Stimulated activated CD8-positive, alpha-beta memory T cell treated with anti-CD3 and anti-CD28 coated beads, Interleukin-7, amount 100 ng/mL, for 1 hour (primary cell): ENCODE measurements at places on chromosomes 3 and 15.

DNA sequence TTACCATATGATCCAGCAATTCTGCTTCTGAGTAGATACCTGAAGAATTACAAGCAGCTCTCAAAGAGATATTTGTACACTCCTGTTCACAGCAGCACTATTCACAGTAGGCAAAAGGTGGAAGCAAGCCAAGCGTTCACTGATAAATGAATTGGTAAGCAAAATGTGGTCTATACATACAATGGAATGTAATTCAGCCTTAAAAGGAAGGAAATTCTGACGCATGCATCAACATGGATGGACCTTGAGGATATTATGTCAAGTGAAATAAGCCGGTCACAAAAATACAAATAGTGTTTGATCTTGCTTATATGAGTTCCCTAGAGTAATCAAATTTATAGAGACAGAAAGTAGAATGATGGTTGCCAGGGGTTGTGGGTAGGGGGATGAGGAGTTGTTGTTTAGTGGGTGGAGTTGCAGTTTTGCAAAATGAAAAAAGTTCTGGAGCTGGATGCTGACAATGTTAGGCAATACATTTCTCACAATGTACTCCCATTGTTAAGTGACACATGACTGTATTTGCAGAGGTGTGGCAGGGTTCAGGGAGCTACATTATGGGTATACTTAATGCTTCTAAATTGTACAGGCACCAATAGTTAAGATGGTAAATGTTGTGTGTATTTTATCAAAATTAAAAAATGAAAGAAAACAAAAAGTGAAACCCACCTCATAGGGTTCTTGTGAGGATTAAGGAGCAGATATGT, 26.7 kb downstream of the SLC6A1 start:
- DNase-seq, result no peak

GRCh38 chr15:85954586-85954985, 125.1 kb upstream of the AGBL1 start:
- DNase-seq, result no peak

- DNase-seq, result no peak
These were observed 225.3 kb downstream of the XXYLT1 start for GRCh38 chr3:195045481-195046210.

- no peak for DNase-seq
These were observed 66.3 kb downstream of the NEK10 start for GRCh38 chr3:27302891-27303290.

DNA sequence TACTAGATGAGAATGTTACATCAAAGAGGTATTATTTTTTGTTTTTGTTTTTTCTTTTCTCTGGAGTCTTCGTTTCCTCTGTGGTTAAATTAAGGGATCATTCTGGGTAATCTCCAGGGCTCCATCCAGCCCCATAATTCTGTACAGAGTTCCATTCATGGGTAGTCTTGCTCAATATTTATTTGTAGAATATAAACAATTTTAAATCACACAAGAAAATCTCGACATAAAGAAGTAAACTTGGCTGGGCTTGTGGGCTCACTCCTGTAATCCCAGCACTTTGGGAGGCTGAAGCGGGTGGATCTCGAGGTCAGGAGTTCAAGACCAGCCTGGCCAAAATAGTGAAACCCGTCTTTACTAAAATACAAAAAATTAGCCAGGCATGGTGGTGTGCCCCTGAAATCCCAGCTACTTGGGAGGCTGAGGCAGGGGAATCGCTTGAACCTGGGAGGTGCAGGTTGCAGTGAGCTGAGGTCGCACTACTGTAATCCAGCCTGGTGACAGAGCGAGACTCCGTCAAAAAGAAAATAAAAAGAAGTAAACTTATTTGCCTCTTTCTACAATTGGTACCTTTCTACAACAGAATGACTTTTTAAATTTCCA, 166.8 kb upstream of the TGFBR2 start:
- no peak for DNase-seq

DNA sequence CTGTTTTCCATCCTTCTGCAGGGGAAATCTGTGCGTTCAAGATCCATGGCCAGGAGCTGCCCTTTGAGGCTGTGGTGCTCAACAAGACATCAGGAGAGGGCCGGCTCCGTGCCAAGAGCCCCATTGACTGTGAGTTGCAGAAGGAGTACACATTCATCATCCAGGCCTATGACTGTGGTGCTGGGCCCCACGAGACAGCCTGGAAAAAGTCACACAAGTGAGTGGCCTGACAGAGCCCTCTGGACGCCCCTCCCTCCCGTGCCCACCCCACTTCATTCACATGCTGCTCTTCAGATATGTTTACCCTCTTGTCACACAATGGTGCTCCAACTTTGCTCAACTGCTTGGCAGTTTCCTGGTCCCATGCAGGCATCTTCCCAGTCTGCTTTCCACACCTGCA, 274.3 kb upstream of the TRIM42 start:
- DNase-seq, result no peak

DNA sequence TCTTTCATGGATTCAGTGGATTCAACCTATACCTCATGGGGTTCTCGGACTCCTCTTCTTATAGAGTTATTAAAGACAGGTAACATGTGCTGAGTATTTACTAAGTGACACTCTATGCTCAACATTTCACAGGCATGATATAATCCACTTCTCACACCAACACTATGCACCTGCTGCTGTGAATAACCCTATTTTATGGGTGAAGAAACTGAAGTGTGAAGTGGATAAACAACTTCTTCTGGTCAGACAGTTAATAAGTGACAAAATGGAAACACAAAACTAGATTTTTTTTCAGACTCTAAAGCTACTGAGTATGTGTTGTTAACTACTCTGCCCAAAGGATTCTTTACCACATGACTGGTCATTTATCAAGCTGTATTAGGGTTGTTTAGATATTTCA, 403.5 kb downstream of the DIPK2A start:
- DNase-seq, result no peak

DNA sequence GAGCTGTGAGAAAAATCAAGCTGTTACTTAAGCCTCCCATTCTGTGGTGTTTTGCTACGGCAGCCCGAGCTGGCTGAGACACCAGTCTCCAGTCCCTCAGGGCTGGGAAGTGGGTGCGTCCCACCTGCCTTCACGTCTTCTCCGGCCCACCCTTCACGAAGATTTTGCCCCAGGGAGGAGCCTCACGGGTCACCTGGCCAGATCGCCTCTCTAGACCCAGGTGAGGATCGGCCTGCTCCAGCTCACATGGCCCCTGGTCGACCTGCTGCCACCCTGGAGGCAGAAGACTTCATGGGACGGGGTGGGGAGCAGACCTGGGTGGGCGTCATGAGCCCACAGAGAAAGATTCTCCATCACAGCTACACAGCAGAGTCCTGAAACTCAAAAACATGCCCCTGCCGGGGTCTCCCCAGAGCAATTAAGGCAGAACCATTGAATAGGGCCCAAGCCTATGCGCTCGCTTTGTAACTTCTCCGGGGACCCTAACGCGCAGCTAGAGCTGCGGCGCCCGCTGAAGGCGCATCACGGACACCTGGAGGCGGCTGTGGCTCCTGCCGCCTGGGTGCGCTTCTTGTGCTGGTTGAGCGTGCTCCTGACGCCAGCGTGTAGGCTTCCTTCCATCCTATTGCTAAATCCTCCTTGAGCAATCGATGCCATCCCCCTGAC, 92.6 kb upstream of the ALDH1A3 start:
- DNase-seq, result no peak

- DNase-seq, result no peak
These were observed 351.0 kb upstream of the THRB start for GRCh38 chr3:24845524-24846155.

GRCh38 chr15:66312144-66312543, 18.8 kb downstream of the DIS3L start:
- no peak for DNase-seq

GRCh38 chr3:161051856-161052255, 53.3 kb downstream of the B3GALNT1 start:
- DNase-seq, result no peak

DNA sequence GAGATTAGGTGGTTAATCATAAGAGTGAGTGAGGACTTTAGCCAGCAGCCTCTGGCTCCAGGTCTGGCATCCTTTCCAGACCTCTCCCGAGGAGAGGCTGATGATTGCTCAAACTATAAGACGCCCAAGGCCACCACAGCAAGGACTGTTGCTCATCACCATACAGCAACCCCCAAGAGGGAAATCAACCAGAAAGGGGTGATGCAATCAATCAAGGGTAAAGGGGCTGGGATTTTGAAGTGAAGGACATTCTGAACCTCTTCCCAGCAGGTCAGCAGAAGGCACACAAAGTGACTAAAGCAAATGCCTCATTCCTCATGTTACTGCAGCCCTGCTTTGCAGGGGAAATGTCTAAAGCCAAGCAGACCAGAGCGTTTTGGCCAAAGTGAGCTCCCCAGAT, 247.3 kb upstream of the IGF1R start:
- no peak for DNase-seq

DNA sequence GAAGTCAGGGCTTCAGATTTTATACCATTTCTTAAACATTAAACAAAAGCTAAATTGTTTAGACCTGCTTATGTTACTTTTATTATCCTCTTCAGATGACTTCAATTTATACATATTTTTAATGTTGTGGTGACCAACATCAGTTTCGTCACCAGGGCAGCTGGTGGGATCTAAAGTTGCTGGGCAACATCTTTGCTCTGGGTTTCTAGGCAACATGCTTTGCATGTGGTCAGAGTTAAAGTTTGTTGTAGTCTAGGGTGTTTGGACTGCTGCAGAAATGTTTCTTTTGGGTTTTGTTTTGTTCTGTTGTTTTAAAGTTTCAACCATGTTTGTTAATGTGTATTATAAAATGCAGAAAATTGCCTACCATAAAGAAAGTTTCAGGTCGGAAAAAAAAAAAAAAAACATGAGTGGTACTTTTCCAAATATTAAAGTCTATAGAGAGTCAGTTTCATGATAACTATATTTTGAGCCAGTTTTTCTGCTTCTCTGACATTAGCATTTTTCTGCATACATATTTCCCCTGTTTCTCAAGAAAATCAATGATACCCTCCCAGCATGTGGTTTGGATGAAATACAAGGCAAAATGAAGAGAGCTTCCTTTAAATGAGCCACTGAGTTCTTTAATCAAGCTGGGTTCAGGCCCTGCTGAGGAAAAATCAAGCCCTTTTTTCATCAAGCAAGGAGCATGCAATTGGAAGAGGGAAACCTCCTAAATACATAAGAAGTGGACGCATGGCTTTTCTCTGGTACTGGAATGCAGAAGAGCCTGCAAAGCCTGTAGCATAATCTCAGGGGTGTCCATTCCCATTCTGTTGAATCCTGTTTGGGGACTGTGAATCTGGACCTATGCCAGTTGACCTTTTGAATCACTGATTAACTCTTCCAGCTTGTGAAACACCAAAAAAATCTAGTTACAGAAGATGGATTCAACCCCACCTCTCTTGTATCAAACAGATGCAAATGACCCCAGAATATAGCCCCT, 35.0 kb upstream of the VGLL3 start:
- DNase-seq, result no peak

- no peak for DNase-seq
These were observed 73.3 kb downstream of the CSNK1G1 start for GRCh38 chr15:64282701-64283100.

DNA sequence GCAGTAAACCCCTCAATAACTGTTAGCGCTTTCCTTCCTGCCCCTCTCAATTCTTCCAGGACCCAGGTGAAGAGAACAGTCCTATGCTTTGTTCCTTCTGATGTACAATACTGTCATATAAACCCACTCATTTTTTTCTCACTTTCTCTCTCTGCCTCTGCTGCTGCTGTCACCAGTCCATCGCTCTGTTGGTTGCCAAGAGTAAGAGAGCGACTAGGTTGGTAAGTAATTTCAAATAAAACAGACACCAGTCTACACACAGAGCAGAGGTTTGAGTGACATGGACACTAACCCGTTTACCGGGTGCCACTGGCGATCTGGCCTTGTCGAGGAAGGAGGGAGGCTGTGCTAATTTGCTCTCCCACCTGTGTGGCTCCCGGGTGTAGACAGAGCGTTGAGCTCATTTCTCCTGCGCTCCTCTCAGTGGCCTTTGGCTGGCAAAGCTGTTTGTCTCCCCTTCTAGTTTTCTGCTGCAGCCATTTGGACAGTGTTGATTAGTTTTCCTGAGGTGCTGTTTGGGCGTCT, 215.4 kb downstream of the THSD4 start:
- no peak for DNase-seq

DNA sequence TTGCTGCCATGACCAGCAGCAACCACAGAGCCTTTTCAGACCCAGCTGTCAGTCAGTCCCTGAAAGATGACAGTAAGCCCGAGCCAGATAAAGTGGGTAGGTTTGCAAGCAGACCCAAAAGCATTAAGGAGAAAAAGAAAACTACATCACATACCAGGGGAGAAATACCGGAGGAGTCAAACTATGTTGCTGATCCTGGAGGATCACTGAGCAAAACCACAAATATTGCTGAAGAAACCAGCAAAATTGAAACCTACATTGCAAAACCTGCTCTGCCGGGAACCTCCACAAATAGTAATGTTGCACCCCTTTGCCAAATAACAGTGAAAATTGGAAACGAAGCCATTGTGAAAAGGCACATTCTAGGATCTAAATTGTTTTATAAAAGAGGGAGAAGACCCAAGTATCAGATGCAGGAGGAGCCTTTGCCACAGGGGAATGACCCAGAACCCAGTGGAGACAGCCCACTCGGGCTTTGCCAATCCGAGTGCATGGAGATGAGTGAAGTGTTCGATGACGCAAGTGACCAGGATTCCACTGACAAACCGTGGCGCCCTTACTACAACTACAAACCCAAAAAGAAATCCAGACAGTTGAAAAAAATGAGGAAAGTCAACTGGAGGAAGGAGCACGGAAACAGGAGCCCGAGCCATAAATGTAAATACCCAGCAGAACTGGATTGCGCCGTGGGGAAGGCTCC, 42.1 kb upstream of the RASA2 start:
- no peak for DNase-seq

GRCh38 chr3:133394561-133395311, 5.1 kb upstream of the BFSP2 start:
- no peak for DNase-seq

DNA sequence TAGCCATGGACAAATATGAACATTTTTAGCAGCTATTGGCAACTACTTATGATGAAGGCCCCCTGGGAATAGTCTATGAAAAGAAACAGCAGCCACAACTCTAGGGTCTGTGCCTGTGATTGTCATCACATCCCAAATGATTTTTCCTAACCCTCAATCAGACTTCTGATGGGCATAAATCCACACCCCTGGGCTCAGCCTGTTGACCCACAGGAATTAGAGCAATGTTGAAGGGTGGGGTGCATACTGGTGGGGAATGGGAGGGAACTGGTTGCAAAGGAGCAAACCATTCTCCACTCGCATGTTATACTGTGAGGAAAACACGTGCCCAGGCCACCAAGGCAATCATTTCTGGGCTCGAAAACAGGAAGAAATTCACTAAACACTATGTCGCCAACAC, 106.5 kb upstream of the CTNNB1 start:
- no peak for DNase-seq

- no peak for DNase-seq
These were observed 79.0 kb downstream of the IGF1R start for GRCh38 chr15:98727115-98728040.

- no peak for DNase-seq
These were observed 256.7 kb upstream of the KCNH8 start for GRCh38 chr3:18891641-18892040.

- no peak for DNase-seq
These were observed 78.5 kb downstream of the TMCO5A start for GRCh38 chr15:38012894-38013293.

DNA sequence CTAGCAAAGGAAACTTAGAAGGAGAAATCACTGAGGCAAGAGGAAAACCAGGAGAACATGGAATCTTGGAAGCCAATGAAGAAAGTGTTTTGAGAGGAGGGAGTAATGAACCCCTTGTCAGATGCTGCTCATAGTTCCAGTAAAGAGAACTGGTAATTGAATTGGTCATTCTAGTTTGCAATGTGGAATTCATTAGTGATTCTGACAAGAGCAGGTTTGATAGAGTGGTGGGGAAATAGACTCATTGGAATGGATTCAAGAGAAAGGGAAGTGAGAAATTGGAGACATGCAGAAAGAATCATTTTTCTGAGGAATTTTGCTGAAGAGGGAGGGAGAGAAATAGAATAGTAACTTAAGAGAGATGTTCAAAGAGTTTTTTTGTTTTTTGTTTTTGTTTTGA, 21.0 kb downstream of the GLCE start:
- DNase-seq, result no peak
